ENCODE measurements at places on chromosomes 2 and 18. TPM values are rescaled to one million over a fixed set of nuclear protein-coding genes. Genes with fewer than 3 reads are reported as not detected.
A peak's percentile ranks its signal among the peaks of the same experiment; 100 is the strongest.

The RAX gene
- not detected for total RNA-seq

The RAB31 gene
- total RNA-seq = 0.42 TPM

The CYRIA gene
- total RNA-seq = 2.3 TPM

The MC5R gene
- not detected for total RNA-seq

The CDH7 gene
- total RNA-seq = not detected

The RFX8 gene
- total RNA-seq = 1.4 TPM

The MAPK4 gene
- total RNA-seq = not detected

The IL36G gene
- not detected for total RNA-seq

The EGR4 gene
- 2.1 TPM for total RNA-seq

The FIGN gene
- not detected for total RNA-seq

The NLRC4 gene
- 0.58 TPM for total RNA-seq

The INHBB gene
- total RNA-seq = not detected

The ANKRD36 gene
- 36.1 TPM for total RNA-seq

The EML6 gene
- 0.96 TPM for total RNA-seq

The TXNL1 gene
- 69.7 TPM for total RNA-seq

The CREG2 gene
- not detected for total RNA-seq

The CAPN13 gene
- not detected for total RNA-seq

GRCh38 chr2:195902857-195903256, 165.8 kb downstream of the DNAH7 start:
- no peaks in the 10 kb centered on the region for H3K27me3 ChIP-seq
- no peaks in the 10 kb centered on the region for H3K36me3 ChIP-seq
- no peak overlapping the region for H3K4me3 ChIP-seq

DNA sequence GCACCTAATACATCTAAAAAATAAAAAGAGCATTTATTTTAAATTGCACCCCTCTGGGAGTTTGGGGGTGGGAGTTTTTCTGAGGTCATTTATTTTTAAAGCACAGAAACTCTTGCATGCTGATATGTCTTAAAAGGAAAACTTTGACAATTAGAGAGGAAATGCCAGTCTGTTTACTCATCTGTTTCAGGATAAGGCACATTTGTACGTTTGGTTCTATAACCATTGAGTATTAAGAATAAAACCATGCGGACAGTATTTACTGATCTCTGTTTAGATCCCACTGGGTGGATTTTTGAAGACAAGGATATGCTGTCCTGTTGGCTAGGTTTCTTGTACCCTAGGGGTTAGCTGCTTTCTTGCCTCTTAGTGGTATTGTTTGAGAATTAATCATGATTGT, 122.9 kb downstream of the TANC1 start:
- peak overlapping the region; percentile 45 for H3K4me3 ChIP-seq
- H3K27ac ChIP-seq = peak overlapping the region; percentile 1
- H3K27me3 ChIP-seq = no peaks in the 10 kb centered on the region
- peaks cover 4% of the 10 kb centered on the region for H3K36me3 ChIP-seq
- DNase-seq = no peak

- H3K36me3 ChIP-seq = no peaks in the 10 kb centered on the region
- H3K4me3 ChIP-seq = peak overlapping the region; percentile 48
- H3K4me1 ChIP-seq = peaks cover 30% of the 10 kb centered on the region
- H3K27me3 ChIP-seq = peaks cover 21% of the 10 kb centered on the region
- H3K27ac ChIP-seq = no peak overlapping the region
Observed at GRCh38 chr2:173451118-173451517, 96.4 kb downstream of the CDCA7 start.

GRCh38 chr2:42353792-42354429, 7.1 kb downstream of the COX7A2L start:
- no peak for DNase-seq
- no peaks in the 10 kb centered on the region for H3K27me3 ChIP-seq
- peaks cover 8% of the 10 kb centered on the region for H3K36me3 ChIP-seq
- H3K4me1 ChIP-seq = peaks cover 52% of the 10 kb centered on the region

DNA sequence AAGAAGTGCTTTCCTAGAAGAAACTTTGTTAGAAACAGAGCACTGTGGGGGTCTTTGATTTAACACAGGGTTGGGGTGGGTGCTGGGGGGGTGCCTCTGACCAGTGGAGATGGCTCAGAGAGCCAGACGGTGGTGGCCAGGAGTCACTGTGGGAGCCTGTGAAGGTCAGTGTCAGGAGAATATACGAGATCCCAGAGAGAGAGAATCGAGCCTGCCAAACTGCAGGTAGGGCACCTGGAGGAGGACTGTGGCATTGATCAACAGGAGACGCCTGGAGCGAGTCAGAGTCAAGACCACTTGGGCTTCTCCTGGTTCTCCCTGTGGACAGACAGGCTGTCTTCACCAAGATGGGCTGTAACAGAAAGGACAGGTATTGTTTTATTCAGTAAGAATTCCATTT, 136.5 kb upstream of the TWIST2 start:
- H3K27me3 ChIP-seq = peaks cover 20% of the 10 kb centered on the region
- no peak for DNase-seq
- no peaks in the 10 kb centered on the region for H3K4me1 ChIP-seq
- H3K4me3 ChIP-seq = no peak overlapping the region
- H3K27ac ChIP-seq = no peak overlapping the region

DNA sequence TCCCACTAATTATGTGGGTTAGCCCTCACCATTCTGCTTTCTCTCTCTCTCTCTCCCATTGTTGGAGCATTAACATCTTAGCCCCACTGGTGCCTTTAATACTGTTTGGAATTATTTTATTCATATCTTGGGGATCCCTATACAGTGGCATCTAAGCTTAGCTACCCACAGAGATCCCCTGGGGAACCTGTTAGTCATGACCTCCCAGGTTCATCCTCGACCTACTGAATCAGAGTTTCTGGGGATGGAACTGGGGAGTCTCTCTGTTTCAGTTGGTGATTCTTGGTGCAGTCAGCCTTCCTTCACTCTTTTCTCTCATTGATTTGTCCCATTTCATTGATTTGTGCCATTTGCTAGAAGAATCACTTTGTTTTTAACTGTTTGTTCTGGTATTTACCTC, 137.3 kb downstream of the PLCL1 start:
- DNase-seq = no peak
- H3K36me3 ChIP-seq = no peaks in the 10 kb centered on the region
- H3K27me3 ChIP-seq = no peaks in the 10 kb centered on the region
- peak overlapping the region; percentile 38 for H3K4me3 ChIP-seq
- no peak overlapping the region for H3K27ac ChIP-seq

DNA sequence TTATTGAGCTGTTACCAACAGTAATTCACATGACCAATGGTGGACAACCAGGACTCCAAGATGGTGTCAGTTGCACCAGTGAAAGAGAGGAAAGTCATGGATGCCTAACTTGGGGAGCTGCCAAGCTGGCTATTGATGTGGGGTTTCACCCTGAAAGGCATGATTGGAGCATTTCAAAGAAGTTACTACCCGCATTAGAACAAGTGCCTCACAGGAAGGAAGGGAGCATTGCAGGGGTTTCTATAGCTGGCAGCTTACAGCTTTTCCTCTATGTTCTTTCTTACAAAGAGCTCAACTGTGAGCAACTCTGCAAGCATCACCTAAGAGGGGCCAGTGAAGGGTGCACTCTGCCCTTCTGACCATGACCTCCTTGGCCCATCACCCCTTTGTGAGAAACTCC, 93.1 kb downstream of the TNFRSF11A start:
- peaks cover 7% of the 10 kb centered on the region for H3K36me3 ChIP-seq
- H3K27ac ChIP-seq = peak overlapping the region; percentile 39
- H3K4me1 ChIP-seq = peaks cover 51% of the 10 kb centered on the region
- peaks cover under 1% of the 10 kb centered on the region for H3K27me3 ChIP-seq

GRCh38 chr2:37600735-37601134, 70.7 kb downstream of the CDC42EP3 start:
- H3K4me3 ChIP-seq = peak overlapping the region; percentile 54
- peaks cover 40% of the 10 kb centered on the region for H3K4me1 ChIP-seq
- H3K36me3 ChIP-seq = peaks cover 23% of the 10 kb centered on the region
- H3K27me3 ChIP-seq = no peaks in the 10 kb centered on the region

GRCh38 chr2:141554810-141555209, 576.0 kb downstream of the LRP1B start:
- no peaks in the 10 kb centered on the region for H3K27me3 ChIP-seq
- no peak overlapping the region for H3K27ac ChIP-seq
- no peaks in the 10 kb centered on the region for H3K4me1 ChIP-seq

GRCh38 chr2:127428815-127429109, 10.5 kb downstream of the PROC start:
- H3K4me3 ChIP-seq = no peak overlapping the region
- peaks cover 20% of the 10 kb centered on the region for H3K27me3 ChIP-seq
- H3K27ac ChIP-seq = no peak overlapping the region
- no peak for DNase-seq

DNA sequence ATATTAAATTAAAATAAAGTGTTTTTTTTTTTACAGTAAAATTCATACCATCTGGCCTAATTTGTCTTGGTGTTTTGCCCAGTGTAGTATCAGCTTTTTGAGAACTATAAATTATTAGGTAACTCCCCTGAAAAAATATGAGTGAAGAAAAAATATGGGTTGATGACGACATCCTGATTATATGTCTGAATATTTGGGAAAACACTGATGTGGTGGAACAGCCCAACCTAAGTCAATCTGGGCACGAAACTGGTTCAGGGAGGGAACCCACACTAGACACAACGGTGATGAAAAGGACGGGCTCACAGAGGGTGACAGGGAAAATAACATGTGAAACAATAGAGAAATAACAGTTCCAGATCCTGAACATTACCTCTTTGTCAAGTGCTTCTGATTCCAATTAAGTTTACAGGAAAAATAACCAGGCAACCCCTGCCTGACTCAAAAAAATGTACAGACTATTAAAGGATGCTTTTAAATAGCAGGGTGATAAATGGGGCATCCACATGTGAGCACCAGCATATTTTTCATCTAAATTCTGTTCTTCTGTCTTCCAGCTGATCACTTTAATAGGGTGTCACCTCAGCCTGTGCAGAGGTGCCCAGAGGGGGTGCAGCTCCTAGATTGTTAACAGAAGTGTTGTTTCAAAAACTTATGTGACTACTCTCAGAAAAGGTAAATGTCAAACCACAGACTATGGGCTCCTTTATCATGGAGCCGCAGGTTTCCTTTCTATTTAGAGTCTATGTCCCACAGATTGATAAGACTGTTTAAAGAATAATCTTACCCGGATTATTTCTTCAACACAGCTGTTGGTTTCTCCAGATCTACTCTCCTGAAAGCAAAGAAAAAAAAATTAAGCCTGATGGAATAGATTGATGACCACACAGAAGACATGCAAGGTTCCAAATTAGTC, 305.4 kb downstream of the AFF3 start:
- H3K27ac ChIP-seq = no peak overlapping the region
- no peak for DNase-seq
- no peaks in the 10 kb centered on the region for H3K27me3 ChIP-seq
- H3K36me3 ChIP-seq = no peaks in the 10 kb centered on the region

DNA sequence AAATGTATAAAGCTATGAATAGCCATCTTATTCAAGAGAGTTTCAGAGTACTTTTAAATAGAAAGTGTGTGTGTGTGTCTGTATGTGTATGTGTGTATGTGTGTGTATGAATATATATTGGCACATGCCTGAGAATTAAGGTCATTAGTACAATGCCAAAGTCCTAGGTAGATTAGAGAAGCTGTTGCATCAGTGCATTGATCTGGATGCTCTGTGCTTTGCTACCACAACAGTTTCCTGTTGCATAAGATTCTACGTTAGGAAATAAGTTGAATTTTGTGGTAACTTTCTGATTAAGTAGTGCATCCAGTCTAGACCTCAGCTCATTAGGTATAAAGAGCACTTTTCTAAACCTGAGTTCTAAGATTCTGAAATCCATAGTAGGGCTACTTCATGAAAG, 1102.8 kb upstream of the KLHL29 start:
- no peaks in the 10 kb centered on the region for H3K36me3 ChIP-seq
- H3K27ac ChIP-seq = no peak overlapping the region
- H3K4me3 ChIP-seq = no peak overlapping the region
- H3K4me1 ChIP-seq = no peaks in the 10 kb centered on the region
- no peaks in the 10 kb centered on the region for H3K27me3 ChIP-seq

DNA sequence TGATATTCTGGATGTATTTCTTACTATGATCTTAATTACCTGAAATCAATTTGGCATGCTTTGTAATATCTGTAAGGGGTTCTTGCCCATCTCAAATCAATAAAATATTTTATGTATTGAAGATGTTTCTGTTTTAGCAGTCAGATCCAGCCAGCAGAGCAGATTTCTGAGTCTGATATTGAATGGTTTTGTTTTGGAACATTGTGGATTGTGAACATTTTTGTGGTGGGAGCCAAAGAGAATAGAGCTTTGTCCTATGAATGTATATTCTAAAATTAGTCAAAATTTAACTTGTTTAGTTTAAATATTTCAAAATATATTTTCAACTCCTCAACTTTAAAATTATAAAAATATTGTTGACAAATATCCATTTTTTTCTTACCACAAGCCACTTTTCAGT, 197.0 kb downstream of the UBE2E3 start:
- no peak for DNase-seq
- H3K27ac ChIP-seq = no peak overlapping the region
- H3K4me3 ChIP-seq = no peak overlapping the region
- no peaks in the 10 kb centered on the region for H3K27me3 ChIP-seq
- peaks cover 2% of the 10 kb centered on the region for H3K36me3 ChIP-seq
- peaks cover 60% of the 10 kb centered on the region for H3K4me1 ChIP-seq

GRCh38 chr2:179751163-179751809, 110.1 kb downstream of the ZNF385B start:
- H3K36me3 ChIP-seq = no peaks in the 10 kb centered on the region
- no peak for DNase-seq
- H3K4me3 ChIP-seq = no peak overlapping the region
- H3K4me1 ChIP-seq = no peaks in the 10 kb centered on the region

GRCh38 chr2:168920504-168921157, 19.5 kb downstream of the G6PC2 start:
- DNase-seq = no peak
- peaks cover 8% of the 10 kb centered on the region for H3K4me1 ChIP-seq

- no peak overlapping the region for H3K27ac ChIP-seq
- DNase-seq = no peak
- H3K36me3 ChIP-seq = no peaks in the 10 kb centered on the region
Observed at GRCh38 chr2:221314786-221315185, 257.3 kb downstream of the EPHA4 start.

GRCh38 chr18:40423291-40423690, 1531.7 kb upstream of the PIK3C3 start:
- H3K27me3 ChIP-seq = no peaks in the 10 kb centered on the region
- no peaks in the 10 kb centered on the region for H3K4me1 ChIP-seq
- H3K36me3 ChIP-seq = no peaks in the 10 kb centered on the region
- H3K4me3 ChIP-seq = no peak overlapping the region
- DNase-seq = no peak

DNA sequence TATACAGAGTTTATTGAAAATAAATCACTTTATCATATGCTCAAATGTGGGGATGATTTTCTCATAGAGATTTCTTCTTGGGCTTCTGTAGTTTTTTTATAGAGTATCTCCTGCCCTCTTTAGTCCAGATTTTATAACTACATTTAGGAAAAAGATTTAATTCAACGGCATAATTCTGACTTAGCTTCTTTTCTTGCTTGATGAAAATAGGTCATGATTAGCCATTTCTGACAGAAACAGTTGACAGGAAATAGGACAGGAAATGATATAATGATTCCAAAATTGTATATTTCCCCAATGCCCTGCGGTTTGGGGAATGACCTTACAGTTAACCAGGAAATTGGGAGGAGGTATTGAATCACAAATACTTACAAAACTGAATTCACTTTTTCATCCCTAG, 1531.9 kb upstream of the ACVR2A start:
- no peak overlapping the region for H3K27ac ChIP-seq
- no peaks in the 10 kb centered on the region for H3K27me3 ChIP-seq
- no peaks in the 10 kb centered on the region for H3K4me1 ChIP-seq
- DNase-seq = no peak
- H3K4me3 ChIP-seq = no peak overlapping the region

GRCh38 chr2:110104025-110104771, 11.4 kb downstream of the MALL start:
- no peak overlapping the region for H3K4me3 ChIP-seq
- H3K27ac ChIP-seq = no peak overlapping the region
- H3K27me3 ChIP-seq = peaks cover 39% of the 10 kb centered on the region
- peaks cover 25% of the 10 kb centered on the region for H3K4me1 ChIP-seq
- no peaks in the 10 kb centered on the region for H3K36me3 ChIP-seq
